ENCODE measurements at places on chromosomes 4 and X.

DNA sequence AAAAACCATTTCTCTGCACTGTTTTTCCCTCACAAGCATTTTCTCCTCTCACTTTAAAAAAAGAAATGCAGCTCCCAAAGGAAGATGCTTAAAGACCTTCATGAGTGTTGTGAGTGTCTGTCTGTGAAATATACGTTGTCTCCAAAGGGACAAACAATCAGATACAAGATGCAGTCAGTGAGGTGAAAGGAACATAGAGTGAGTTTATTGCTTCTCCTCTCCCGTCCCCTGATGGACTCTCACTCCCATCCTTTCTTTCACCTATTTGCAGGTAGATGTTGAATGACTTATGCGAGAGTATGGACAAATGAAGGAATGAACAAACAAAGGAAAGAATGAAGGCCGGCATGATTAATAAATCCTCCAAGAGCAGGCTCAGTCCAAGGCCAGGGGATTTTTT, 561.2 kb upstream of the DIPK2B start:
- H3K36me3 ChIP-seq, result peaks cover 47% of the 10 kb centered on the region
- no peak for DNase-seq
- H3K27me3 ChIP-seq, result no peaks in the 10 kb centered on the region
- peaks cover 84% of the 10 kb centered on the region for H3K4me1 ChIP-seq

DNA sequence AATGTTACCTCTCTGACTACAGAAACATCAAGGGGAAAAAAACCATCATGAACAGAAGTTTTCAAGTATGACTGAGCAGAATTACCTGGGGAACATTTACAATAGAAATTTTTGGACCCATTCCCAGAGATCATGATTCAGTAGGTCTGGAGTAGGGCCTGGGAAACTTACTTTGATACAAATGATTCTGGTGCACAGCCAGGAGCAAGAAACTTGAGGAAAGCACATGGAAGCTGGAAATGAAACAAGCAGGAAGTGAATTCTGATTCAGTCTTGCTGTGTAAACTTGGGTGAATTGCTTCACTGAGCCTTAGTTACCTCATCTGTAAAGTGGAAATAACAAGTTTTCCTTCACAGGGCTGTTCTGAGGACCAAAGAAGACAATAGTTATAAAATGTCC, 192.5 kb upstream of the TAPT1 start:
- H3K27me3 ChIP-seq, result no peaks in the 10 kb centered on the region
- no peak overlapping the region for H3K27ac ChIP-seq
- H3K4me3 ChIP-seq, result no peak overlapping the region
- no peaks in the 10 kb centered on the region for H3K4me1 ChIP-seq
- no peaks in the 10 kb centered on the region for H3K36me3 ChIP-seq

DNA sequence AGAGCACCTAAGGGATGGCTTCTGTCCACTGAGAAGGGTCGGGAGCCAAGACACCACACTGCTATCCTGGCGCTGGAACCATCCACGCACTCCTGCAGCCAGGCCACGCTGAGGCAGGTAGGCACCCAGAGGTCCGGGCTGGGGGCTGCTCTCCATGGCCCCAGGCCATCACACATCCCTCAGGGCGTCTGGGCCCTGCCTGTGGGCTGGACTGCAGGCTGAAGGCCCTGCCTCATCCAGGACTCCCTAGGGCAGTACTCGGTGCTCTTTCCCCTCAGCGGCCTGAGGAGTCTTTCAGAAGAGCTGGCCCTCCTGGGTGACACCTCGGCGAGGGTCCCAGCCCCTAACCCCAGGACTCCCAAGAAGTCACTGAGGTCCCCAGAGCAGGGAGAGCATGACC, 17.7 kb downstream of the FGFR3 start:
- peaks cover 12% of the 10 kb centered on the region for H3K36me3 ChIP-seq
- no peaks in the 10 kb centered on the region for H3K27me3 ChIP-seq
- no peaks in the 10 kb centered on the region for H3K4me1 ChIP-seq
- H3K4me3 ChIP-seq, result no peak overlapping the region
- H3K27ac ChIP-seq, result no peak overlapping the region

GRCh38 chrX:12921886-12922598, 15.6 kb downstream of the TLR8 start:
- no peaks in the 10 kb centered on the region for H3K4me1 ChIP-seq
- no peak overlapping the region for H3K4me3 ChIP-seq
- H3K36me3 ChIP-seq, result no peaks in the 10 kb centered on the region

GRCh38 chrX:84339507-84340364, 151.7 kb upstream of the RPS6KA6 start:
- no peak for DNase-seq
- H3K27ac ChIP-seq, result no peak overlapping the region
- H3K4me1 ChIP-seq, result no peaks in the 10 kb centered on the region
- no peaks in the 10 kb centered on the region for H3K36me3 ChIP-seq
- H3K4me3 ChIP-seq, result no peak overlapping the region

DNA sequence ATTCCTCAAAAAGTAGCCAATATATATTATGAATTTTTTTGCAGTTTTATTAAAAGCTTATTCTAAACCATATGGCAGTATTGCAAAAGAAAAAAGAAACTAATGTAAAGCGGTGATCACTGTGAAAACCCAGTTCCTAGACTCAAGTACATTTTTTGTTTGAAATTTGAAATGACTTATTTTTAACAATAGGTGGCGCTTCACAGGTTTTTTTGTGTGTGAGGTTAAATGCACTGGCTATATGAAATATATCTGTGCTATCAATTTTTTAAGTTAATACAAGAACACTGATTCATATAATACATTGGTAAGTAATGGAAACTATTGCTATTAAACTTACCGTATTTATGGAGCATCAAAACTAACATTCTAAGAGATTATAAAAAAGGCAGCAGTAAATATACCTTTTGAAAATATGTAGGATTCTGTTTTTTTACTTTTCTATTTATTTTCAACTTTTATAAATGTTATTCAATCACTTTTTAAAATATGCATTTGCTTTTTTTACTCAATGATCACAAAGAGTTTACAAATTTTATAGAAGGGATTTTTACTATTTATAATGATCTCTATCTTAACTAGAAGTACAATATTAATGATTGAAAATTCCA, 5.6 kb upstream of the SPRY1 start:
- no peaks in the 10 kb centered on the region for H3K36me3 ChIP-seq
- DNase-seq, result no peak
- H3K27me3 ChIP-seq, result peaks cover 9% of the 10 kb centered on the region
- H3K4me3 ChIP-seq, result no peak overlapping the region
- H3K27ac ChIP-seq, result no peak overlapping the region

- H3K27me3 ChIP-seq, result no peaks in the 10 kb centered on the region
- H3K27ac ChIP-seq, result no peak overlapping the region
- H3K4me1 ChIP-seq, result peaks cover 9% of the 10 kb centered on the region
- no peak overlapping the region for H3K4me3 ChIP-seq
- peaks cover 68% of the 10 kb centered on the region for H3K36me3 ChIP-seq
These were observed 42.9 kb upstream of the DDX60 start for GRCh38 chr4:168361365-168362024.

- no peaks in the 10 kb centered on the region for H3K36me3 ChIP-seq
- H3K27me3 ChIP-seq, result no peaks in the 10 kb centered on the region
- DNase-seq, result no peak
- no peaks in the 10 kb centered on the region for H3K4me1 ChIP-seq
- no peak overlapping the region for H3K4me3 ChIP-seq
These were observed 1199.9 kb upstream of the DIAPH2 start for GRCh38 chrX:95484781-95485180.

DNA sequence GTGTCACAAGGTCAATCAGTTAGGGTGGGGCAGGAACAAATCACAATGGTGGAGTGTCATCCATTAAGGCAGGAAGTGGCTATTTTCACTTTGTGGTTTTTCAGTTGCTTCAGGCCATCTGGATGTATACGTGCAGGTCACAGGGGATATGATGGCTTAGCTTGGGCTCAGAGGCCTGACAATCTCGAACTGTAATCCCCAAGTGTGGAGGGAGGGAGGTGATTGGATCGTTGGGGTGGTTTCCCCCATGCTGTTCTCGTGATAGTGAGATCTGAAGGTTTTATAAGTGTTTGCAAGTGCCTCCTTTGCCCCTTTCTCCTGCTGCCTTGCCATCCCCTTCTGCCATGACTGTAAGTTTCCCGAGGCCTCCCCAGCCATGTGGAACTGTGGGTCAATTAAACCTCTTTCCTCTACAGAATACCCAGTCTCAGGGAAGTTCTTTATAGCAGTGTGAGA, 36.7 kb upstream of the STS start:
- H3K4me3 ChIP-seq, result no peak overlapping the region
- no peak for DNase-seq

- no peaks in the 10 kb centered on the region for H3K4me1 ChIP-seq
- no peak overlapping the region for H3K27ac ChIP-seq
- no peaks in the 10 kb centered on the region for H3K36me3 ChIP-seq
- H3K27me3 ChIP-seq, result no peaks in the 10 kb centered on the region
- DNase-seq, result no peak
- no peak overlapping the region for H3K4me3 ChIP-seq
These were observed 1475.5 kb upstream of the AGA start for GRCh38 chr4:178917756-178918155.

DNA sequence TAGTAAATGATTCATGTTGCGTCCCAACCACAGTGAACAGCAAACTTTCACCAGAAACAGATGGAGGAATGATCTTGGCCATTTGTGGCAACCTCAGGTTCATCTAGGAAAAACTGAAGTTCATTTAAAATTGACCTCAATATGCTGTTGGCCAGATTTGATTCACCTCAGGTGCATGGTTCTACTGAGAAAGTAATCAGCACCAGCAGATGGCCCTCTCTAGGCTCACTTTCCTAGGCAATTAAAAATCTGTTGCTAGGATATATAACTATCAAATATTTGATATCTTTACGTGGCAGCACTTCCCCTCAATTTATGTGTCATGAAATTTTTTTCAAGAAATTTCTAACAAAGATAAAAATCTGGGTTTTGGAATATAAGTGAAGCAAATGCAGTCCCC, 344.7 kb downstream of the GALNTL6 start:
- no peaks in the 10 kb centered on the region for H3K27me3 ChIP-seq
- no peak overlapping the region for H3K27ac ChIP-seq
- DNase-seq, result no peak
- H3K4me1 ChIP-seq, result no peaks in the 10 kb centered on the region

DNA sequence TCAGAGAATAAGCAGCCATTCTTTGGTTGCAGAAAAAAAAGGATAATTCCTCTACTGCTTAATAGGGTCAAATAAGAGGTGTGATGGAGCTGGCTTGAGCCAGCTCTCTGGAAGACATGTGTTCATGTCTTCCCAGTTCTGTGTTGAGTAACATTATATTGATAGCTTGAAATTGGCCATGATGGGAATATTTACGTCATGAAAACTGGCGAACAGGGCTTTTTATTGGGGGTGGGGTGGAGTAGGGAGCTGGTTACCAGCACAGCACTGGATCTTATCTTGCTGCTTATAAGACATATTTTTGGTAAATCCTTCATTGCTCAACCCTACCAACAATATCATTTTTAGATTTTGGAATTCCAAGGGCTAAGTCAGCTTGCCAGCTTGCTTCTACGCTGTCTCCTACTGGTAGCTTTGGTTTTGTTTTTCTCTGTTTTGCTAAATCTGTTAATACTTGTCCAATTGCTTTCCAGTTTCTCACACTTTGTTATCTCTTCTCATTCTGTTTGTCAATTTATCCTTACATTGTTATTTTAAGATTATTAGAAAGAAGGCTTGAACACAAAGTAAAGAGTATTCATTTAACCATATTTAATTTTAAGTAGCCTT, 25.3 kb upstream of the GBA3 start:
- H3K27me3 ChIP-seq, result no peaks in the 10 kb centered on the region
- H3K36me3 ChIP-seq, result no peaks in the 10 kb centered on the region
- no peak overlapping the region for H3K4me3 ChIP-seq
- no peak for DNase-seq
- H3K27ac ChIP-seq, result no peak overlapping the region
- peaks cover 27% of the 10 kb centered on the region for H3K4me1 ChIP-seq

DNA sequence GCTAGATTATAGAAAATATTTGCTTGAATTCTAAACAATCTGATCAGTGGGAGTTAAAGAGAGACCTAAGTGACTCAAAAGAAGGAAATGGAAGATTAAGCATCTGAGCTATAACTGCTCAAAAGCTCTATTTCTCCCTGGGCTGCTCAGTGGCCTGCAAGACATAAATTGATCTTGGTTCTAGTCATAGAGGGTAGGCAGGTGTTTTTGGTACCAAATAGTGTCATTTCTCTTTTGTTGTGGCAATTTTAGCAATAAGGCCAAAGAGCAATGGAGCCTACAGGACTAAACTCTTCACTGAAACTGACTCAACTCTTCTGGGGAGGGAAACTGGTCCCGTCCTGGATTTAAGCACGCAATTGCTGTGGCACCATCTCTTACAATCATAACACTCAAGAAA, 33.9 kb upstream of the BMP2K start:
- H3K27ac ChIP-seq, result no peak overlapping the region
- no peak overlapping the region for H3K4me3 ChIP-seq
- no peaks in the 10 kb centered on the region for H3K27me3 ChIP-seq
- no peaks in the 10 kb centered on the region for H3K36me3 ChIP-seq

DNA sequence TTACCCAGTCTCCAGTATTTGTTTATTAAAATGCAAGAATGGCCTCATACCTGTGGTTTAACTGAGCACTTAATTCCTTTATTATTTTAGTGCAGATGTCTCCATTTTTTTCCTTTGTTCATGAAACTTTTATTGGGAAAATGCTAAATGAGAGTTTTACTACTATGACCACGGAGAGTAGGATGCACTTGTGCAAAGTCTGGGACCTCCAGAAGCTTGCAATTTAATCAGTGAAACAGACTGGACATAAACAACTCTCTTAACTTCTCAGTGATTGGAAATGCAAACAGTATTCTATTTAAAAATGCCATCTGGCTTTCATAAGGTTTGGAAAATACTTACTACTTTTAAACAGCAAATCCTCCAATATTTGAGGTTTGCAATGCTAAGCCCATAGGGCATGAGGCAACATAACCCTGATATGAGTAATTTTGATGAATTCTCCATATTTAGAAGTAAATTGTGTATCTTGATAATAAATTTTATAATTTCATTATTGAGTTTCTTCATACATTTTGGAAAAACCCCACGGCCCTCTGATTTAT, 718.7 kb upstream of the MAGEB2 start:
- no peak overlapping the region for H3K4me3 ChIP-seq
- no peaks in the 10 kb centered on the region for H3K4me1 ChIP-seq
- no peak for DNase-seq
- H3K27ac ChIP-seq, result no peak overlapping the region
- H3K36me3 ChIP-seq, result no peaks in the 10 kb centered on the region

- no peaks in the 10 kb centered on the region for H3K36me3 ChIP-seq
- no peak overlapping the region for H3K27ac ChIP-seq
- peaks cover 8% of the 10 kb centered on the region for H3K4me1 ChIP-seq
- H3K27me3 ChIP-seq, result peaks cover 4% of the 10 kb centered on the region
- no peak overlapping the region for H3K4me3 ChIP-seq
These were observed 132.4 kb downstream of the ZMAT1 start for GRCh38 chrX:101799387-101799786.

- H3K27me3 ChIP-seq, result no peaks in the 10 kb centered on the region
- H3K4me3 ChIP-seq, result no peak overlapping the region
- H3K36me3 ChIP-seq, result peaks cover 31% of the 10 kb centered on the region
- DNase-seq, result no peak
- peaks cover 27% of the 10 kb centered on the region for H3K4me1 ChIP-seq
These were observed 131.1 kb downstream of the KLHL8 start for GRCh38 chr4:87089368-87089767.

GRCh38 chr4:95510877-95511276, 37.9 kb downstream of the UNC5C start:
- DNase-seq, result no peak
- H3K4me3 ChIP-seq, result no peak overlapping the region
- no peaks in the 10 kb centered on the region for H3K4me1 ChIP-seq
- H3K27ac ChIP-seq, result no peak overlapping the region
- H3K36me3 ChIP-seq, result no peaks in the 10 kb centered on the region

- no peaks in the 10 kb centered on the region for H3K4me1 ChIP-seq
- no peak overlapping the region for H3K4me3 ChIP-seq
- no peaks in the 10 kb centered on the region for H3K36me3 ChIP-seq
- no peaks in the 10 kb centered on the region for H3K27me3 ChIP-seq
- no peak for DNase-seq
These were observed 148.7 kb downstream of the SPATA18 start for GRCh38 chr4:52199574-52200338.

- peaks cover 37% of the 10 kb centered on the region for H3K4me1 ChIP-seq
- DNase-seq, result no peak
- no peak overlapping the region for H3K4me3 ChIP-seq
These were observed 76.1 kb downstream of the AMMECR1 start for GRCh38 chrX:110241816-110242215.
